Cortex of kidney (tissue), 1 donor: ENCODE measurements at places on chromosomes 5 and 9.

DNA sequence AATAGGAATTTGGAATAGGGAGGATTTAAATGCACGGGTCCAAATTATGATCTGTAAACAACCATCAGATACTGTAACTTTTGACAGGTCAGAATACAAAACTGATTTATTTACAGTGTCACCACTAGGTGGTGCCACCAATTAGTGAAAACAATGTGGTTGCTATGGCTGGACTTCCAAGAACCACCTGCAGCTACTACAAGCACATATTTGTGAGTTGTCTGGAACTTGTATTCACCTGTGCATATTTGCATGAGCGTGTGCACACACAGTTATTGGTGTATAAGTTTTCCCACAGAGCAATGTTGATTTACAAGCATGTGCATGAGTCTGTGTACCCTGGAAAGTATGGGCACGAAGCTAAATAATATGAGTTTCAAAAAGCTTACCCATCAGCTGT lies 3.0 kb upstream of the HRCT1 start:
- no peak for DNase-seq

GRCh38 chr5:32160228-32160627 lies 13.9 kb downstream of the GOLPH3 start:
- DNase-seq = no peak

GRCh38 chr9:16057541-16057940 lies 504.7 kb downstream of the CCDC171 start:
- no peak for DNase-seq

GRCh38 chr9:133781828-133782135 lies 43.6 kb upstream of the SARDH start:
- no peak for DNase-seq

GRCh38 chr5:170159101-170159698 lies 53.5 kb downstream of the FOXI1 start:
- no peak for DNase-seq

DNA sequence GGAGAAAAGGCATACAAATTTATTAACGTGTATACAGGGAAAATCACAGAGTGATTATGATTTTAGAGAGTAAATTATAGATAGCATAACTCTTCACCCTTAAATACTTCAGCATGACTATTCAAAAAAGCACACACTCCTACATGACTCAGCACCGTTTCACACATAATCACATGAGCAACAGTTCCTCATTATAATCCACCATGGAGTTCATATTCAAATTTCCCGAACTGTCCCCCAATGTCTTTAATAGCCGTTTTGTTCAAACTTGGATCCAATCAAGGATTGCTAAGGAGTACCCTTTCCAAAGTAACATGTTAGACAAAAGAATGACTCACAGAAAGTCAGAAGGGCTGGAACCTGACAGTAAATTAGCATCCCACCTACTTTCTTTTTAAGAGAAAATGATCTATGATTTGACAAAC lies 32.1 kb downstream of the RAPGEF1 start:
- no peak for DNase-seq

DNA sequence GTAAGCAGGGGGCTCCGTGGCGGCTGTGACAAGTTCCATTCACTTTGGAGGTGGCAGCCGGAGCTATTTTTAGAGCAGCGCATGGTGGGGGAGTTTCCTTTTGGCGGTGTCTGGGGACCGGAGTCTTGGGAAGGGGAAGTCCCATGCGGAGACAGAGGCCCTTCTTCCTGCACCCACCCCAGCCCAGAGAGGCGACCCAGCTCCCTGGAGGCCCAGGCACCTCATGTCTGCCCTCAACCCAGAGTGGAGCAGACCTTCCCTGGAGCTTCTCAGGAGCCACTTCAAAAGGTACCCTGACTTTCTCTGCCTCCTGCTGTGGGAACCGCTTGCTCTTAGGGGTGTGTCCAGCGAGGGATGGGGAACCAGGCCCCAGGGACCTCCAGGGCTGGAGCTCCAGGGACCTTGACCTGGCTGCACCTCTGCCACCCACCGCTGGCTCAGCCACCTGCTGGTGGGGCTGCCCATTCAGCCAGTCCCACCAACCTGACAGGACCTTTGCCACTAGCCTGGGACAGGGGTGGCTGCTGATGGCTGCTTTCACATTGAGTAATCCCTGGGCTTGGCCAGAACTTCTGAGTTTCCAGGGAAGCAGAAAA lies 34.1 kb downstream of the NEK6 start:
- no peak for DNase-seq

- no peak for DNase-seq
These were observed 528.7 kb upstream of the ZNF608 start for GRCh38 chr5:125274938-125275724.

GRCh38 chr5:143446535-143447226 lies 43.2 kb upstream of the NR3C1 start:
- no peak for DNase-seq

- no peak for DNase-seq
These were observed 121.3 kb downstream of the LHFPL2 start for GRCh38 chr5:78527054-78527859.

DNA sequence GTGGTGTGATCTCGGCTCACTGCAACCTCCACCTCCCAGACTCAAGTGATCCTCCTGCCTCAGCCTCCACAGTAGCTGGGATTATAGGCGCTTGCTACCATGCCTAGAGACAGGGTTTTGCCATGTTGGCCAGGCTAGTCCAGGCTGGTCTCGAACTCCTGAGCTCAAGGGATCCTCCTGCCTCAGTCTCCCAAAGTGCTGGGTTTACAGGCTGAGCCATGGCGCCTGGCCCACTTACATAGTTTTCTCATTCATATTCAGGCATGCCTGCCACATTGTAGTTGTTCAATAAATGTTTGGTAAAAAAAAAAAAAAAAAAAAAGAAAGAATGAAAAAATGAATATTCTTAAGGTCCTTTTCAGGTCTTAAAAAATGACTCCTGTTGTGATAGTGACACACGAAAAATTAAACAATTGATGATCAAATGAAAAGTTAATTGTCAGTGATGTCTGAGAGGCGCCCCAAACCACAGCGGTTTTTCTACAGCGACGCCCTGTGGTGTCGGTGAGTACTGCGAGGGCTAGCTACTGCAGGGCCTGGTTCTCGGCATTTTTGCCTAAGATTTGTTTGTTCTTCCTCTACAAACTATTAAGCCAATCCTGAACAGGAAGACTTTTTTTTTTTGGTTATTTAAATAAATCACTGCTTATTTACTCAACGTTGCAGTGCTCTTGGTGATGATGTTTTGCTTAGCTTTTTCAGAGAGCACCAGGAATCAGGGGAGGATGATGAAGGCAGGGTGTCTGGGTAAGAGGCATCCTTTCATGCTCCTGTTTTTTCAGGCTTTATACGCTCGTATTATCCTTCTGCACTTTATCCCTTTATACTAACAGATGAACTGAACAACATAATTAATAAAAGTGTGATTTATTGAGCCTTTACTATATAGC lies 67.0 kb upstream of the DPYSL3 start:
- no peak for DNase-seq

- DNase-seq = no peak
These were observed 2001.3 kb upstream of the NUDT12 start for GRCh38 chr5:105563842-105564241.

DNA sequence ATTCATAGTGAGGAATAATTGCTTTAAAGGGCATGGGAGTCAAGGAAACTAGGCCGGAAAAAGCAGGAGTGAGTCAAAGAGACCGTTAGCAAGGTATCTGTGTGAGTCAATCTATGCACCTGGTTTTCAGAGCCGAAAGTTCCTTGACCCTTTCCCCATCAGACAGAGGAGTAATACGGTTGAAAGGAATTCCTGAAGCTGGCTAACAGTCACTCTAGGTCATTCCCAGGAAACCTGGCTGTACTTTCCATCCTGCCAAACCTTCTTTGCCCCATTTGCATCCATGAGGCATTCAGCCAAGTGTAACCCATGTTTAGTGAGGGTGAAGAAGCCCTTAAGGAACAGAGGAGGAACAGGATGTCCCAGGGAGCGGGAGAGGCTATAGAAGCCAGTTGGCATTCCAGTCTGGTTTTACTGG lies 16.2 kb downstream of the RBM18 start:
- no peak for DNase-seq

GRCh38 chr5:57106661-57107060 lies 67.2 kb upstream of the GPBP1 start:
- DNase-seq = no peak

- no peak for DNase-seq
These were observed 710 bp upstream of the PIP5KL1 start for GRCh38 chr9:127931092-127931881.

GRCh38 chr9:28707616-28708015 lies 1134.3 kb upstream of the C9orf72 start:
- DNase-seq = no peak

DNA sequence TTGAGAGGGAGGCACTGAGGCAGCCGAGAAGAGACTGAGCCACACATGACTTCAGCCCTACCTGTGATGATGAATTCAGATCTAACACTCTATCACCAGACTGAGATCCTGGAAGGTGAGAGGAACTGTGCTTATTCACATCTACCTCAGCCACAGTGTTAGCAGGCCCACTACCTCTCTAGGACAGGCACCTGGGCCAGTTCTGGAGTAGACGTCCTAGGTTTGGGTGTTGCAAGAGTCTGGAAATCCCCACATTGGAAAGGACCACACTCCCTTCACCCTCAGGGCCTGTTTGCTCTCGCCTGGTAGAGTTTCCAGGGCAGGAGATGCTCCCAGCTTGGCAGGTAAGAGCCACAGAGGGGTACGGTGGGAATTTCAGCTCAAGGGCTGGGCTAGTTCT lies 113.8 kb upstream of the CCL21 start:
- DNase-seq = no peak

GRCh38 chr9:91489361-91489899 lies 65.8 kb upstream of the NFIL3 start:
- no peak for DNase-seq

DNA sequence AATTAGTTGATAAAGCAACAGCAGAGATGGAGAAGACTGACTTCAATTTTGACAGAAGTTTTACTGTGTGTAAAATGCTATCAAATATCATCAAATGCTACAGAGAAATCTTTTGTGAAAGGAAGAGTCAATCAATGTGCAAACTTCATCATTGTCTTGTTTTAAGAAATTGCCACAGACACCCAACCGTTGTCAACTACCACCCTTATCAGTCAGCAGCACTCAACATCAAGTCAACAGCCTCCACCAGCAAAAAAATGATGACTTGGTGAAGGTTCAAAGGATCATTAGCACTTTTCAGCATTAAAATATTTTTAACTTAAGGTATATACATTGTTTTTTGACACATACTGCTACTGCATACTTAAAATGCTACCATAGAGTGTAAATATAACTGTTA lies 888.8 kb downstream of the CDH18 start:
- DNase-seq = no peak

DNA sequence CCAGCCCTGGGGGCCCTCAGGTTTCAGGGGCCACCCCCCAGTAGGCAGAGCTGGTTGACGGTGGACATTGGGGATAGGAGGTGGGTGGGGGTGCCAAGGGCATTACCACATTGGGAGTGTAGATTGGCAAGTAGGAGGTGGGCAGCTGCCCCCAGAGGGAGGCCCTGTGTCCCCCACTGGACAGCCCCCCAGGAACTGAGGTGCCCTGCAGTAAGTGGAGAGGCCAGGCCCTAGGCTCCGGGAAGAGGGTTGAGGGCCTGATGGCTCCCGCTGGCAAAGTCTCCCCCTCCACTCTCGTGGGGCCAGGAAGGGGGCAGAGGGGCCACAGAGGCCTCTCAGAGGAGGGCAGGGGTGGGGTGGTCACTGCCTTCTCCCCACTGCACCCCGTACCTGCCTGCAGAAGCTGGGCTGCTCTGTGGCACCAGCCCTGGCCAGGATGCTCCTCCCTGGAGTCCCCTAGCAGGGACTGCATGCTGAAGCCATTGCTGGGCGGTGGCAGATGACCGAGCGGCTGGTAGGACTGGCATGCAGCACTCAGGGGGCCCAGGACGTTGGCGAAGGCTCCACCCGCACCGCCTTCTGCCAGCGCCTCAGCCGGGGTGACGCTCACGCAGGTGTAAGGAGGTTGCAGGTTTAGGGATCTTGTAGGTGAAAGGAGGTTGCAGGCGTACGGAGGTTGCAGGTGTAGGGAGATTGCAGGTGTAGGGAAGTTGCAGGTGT lies 89.6 kb upstream of the CACNA1B start:
- DNase-seq = no peak

DNA sequence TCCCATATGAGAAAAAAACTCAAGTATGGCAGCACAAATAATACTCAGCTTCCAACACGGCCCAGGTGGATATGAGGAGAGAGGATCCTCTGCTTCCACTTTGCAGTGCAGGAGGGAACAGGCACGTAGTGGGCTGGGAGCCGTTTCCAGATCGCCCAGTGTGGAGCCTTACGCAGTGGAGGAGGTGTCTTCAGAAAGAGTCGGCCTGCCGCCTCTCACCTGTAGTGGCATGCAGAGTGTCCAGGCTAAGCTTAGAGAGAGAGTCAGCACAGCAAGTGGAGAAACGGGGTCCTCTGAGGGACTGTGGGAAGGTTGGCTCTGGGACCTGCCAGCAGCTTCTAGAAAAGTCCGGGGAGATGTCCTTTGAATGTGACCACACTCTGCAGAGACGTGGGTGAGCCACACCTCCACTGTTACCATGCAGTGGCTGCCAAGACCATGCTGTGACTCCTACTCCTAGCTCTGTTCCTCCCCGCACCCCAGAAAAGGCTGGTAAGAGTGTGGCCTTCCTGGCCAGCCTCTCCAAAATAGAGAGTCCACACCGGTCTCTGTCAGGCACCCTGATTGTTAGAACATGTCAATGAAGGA lies 3.5 kb upstream of the SEMA4D start:
- no peak for DNase-seq

DNA sequence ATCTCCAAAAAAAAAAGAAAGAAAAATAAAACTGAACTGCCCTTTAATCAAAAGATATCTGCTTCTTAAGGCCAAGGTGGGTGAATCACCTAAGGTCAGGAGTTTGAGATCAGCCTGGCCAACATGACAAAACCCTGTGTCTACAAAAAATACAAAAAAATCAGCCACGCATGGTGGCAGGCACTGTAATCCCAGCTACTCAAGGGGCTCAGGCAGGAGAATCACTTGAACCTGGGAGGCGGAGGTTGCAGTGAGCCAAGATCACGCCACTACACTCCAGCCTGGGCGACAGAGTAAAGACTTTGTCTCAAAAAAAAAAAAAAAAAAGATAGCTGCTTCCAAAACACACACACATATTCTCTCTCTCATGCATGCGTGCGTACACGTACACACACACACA lies 17.8 kb downstream of the SCAI start:
- DNase-seq = no peak

DNA sequence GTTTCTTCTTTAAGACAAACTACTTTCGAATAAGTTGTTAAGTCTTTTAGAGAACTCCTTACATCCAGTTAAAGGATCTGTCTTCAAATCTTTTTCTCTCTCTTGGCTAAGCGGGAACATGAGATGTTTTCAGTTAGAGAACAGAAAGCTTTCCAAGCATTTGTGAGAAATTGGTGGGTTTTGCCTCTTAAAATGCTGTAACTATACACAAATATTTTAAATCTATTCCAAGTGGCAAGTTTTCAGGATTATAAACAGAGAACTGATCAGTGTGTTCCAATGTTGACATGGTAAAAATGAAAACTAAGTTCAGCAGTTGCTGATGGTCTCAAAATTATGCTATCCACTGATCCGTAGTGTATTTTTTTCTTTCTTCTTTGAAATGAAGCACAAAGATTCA lies 100.4 kb downstream of the EBF1 start:
- DNase-seq = no peak

GRCh38 chr5:60649288-60649917 lies 50.6 kb downstream of the DEPDC1B start:
- DNase-seq = no peak
